GM18507 (cell line): ENCODE measurements at places on chromosomes 1 and 21.

DNA sequence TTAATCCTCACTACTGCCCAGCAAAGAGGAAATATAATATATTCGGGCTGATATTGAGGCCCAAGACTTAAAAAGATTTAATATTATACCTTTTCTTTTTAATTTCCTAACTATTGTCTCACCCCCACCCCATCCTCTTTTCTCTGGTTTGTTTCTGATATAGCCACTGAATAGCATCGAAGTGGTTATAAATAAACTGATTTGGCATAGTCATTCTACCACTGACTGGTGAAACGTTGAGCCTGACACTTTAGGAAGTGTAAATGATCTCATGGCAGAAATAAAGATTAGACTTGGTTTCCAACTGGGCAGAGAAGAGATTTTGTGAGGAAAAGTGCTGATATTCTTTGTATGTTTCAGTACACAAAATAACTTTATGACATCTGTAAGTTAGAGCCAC, 39.3 kb downstream of the DTL start:
- DNase-seq = no peak

- no peak for DNase-seq
These were observed 597.6 kb upstream of the PRMT6 start for GRCh38 chr1:106458866-106459265.

GRCh38 chr1:28144203-28145135, 32.0 kb downstream of the PTAFR start:
- DNase-seq = peak; percentile 47

DNA sequence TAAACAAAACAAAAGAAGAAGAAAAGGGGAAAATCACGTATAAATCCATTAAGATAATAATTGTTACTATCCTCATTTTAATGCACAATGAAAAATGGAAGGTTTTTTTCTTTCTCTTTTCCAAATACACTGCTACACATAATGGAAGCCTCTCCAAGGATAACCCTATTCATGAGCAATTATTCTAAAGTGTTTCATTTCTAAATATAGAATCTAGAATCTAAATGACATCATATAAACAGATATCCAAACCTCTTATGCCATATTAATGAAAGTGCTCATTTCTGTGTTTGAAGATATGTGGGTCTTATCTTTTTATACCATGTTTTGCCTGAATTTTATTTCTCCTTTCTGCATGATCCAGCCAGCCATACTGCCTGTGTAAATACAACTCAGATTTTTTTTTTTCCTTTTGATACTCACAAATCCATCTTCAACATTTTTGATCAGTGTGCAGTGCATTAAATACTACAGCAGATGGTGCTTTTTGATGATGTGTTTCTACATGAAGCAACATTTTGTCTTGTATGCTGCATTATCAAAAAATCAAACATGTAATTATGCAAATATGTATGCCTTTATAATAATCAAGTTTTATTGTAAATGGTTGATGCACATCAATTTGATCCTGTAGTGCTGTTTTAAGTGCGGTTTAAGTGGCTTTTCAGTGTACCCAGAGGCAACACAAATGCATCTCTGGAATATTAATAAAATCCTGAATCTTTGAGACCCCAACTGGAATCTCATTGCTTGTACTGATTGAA, 625.6 kb upstream of the PTBP2 start:
- no peak for DNase-seq

DNA sequence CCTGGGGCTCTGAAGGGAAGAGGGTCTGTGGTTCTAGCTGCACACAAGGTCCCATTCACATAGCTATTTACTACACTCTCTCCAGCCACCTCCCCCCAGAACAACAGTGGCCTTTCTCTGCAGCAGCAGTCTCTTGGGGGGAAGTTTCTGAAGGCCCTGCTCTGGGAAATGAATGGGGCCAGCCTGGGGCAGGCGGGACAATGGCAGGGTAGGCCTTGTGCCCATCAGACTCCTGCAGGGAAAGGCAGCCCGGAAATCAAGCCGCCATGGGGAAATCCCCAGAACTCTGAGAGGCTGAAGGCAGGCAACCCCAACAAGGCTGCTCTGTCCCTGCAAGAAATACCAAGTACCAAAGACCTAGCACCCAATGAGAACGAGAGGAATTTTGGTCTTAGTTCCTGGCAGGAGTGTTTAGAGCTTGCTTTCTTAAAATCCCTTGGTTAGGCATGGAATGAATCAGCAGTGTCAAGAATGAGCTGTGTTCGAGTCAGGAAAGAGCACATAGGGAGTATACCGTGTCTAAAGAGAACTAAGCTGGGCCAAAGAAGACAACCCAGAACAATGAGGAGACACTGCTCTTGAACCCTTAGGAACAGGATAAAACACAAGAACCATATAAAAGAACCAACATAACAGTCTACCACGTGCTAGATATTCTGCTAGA, 11.3 kb downstream of the ARHGEF11 start:
- DNase-seq = no peak

GRCh38 chr21:38467374-38467773, 30.9 kb downstream of the ERG start:
- DNase-seq = no peak

DNA sequence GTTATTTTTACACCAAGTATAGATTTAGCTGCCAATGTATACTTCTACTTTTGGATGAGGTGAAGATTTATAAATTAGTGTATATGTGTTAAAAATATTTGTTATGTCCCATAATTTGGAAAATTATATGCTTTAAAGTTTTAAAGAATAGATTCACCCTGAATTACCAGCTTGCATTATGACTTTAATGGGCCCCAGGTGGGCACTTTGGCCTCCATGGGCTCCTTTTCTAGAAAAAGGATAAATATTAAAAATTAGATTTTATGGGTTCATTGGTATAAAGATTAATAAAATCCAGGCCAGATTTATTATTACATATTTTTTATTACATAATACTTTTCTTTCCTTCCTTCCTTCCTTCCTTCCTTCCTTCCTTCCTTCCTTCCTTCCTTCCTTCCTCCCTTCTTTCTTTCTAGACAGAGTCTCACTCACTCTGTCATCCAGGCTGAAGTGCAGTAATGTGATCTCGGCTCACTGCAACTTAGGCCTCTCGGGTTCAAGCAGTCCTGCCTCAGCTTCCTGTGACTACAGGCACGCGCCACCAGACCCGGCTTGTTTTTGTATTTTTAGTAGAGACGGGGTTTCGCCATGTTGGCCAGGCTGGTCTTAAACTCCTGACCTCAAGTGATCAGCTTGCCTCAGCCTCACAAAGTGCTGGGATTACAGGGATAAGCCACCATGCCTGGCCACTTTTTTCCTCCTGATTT, 21.9 kb downstream of the KMO start:
- no peak for DNase-seq

DNA sequence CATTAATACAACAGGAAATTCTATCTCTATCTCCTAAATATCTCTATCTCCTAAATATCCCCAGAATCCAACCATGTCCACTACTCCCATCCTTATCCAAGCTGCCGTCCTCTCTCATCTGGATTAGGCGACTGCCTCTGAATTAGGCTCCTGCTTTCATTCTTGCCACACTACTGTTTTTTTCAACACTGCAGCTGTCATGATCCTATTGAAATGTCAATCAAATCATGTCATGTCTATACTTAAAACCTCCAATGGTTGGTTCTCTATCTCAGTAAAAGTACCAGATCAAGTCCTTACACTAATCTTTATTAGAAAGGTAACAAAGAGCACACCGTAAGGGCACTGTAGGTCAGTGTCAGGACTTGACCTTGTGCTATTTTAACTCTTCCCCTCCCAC, 82.0 kb upstream of the NFIA start:
- DNase-seq = no peak

DNA sequence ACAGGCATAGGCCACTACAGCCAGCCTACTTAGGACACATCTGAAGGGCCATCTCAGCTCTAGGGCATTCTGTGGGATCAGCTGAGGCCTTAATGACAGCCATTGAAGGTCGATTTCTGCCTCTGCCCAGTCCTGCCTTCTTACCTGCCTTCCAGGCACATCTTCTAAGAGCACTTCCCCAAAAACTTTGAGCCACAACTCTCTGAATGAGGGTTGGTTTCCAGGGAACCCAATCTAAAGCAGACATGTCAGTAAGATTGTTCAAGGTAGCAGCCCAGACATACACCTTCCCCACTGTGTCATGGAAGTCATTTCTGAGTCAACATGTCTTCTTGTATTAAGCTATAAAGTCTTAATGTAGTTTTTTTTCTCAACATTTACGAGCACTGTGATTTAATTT, 18.2 kb upstream of the SSBP3 start:
- DNase-seq = no peak

DNA sequence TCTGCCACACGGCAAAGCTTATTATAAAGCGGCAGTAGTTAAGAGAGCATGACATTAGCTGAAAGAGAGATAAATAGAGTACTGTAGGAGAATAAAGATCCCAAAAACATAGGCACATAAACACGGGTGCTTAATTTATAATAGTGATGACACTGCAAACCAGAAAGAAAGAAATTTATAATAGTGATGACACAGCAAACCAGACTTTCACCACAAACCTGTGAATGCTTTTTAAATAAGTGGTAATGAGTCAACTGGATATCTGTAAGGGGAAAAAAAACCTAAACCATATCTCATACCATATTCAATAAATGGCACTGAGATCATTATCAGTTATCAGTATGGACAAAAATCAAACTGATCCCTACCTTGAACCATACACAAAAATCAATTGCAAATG, 25.5 kb downstream of the USP1 start:
- DNase-seq = no peak

- DNase-seq = no peak
These were observed 40.7 kb upstream of the PRKACB start for GRCh38 chr1:84103197-84103992.

DNA sequence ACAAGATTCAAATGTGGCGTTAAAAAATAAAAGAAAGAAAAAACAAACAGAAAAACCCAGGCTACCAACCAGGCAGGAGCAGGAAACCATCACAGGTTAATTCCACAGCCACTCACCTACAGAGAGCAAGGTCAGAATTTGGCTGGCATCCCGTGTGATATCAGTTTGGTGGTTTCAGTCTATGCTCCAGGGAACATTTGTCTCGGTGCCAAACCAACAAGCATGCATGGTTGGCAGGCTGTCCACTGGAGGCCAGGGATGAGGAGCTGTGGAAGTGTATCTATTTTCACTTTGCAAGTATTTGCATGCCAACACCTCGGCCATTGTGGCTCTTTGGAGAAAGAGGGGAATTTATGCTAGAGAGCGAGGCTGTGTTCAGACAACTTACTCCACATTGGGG, 53.1 kb upstream of the PROX1 start:
- no peak for DNase-seq

DNA sequence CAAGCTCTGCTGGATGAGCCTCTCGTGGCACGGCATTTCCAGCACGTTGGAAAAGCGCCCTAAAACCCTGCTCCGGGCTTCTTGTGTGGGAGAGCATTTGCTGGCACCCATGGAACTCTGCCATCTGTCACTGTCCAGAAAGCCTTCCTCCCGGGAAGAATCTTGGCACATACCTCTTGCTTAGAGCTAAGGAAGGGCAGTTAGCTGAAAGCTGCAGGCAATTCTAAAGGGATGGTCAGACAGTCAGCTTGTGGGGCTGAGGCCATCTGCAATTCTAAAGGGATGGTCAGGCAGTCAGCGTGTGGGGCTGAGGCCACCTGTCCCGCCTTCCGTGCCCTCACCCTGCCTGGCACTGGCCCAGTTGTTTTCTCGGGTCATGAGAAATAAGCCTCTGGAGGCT, 139.0 kb upstream of the TMEM51 start:
- DNase-seq = no peak

- no peak for DNase-seq
These were observed 130.8 kb downstream of the HFM1 start for GRCh38 chr1:91273875-91274274.

DNA sequence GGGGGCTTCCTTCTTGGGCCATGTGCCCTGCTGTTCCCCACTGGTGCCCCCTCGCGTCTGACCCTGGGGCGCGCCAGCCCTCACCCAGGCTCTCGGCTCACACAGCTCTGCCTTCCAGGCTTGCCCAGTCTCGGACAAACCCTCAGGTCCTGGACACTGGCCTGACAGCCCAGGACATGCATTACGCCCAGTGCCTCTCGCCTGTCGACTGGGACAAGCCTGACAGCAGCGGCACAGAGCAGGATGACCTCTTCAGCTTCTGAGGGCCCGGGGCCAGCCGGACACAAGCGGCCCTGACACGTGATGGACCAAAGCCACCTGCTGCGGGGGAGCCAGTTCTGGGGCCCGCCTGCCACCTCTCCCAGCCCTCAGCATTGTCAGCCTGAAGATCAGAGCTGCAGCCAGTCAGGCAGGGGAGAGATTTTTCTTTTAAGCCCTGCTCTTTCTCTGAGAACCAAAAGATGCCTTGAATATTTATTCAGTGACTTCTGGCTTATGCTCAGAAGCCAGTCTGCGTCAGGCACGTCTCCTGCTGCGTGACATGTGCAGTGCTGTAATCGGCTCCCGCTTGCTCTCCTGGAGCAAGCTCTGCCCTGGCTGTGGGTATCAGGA, 23.4 kb downstream of the LDLRAP1 start:
- no peak for DNase-seq

DNA sequence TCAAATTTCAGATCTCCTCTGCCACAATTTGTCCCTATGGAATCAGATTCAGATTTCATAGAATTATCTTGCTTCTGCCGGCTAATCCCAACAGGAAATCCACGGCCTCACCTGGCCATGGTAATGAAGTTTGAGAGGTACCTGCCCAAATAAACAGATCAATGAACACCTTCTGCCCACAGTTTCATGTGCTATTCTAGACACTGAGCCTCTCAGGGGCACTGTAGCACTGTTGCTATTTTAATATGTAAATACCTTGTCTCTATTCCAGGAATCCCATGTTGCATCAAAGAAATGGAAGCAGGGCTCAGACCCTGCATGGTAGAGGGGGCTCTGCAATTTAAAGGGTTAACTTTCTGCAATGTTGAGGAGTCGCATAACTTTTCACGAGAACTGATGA, 593.1 kb downstream of the PTBP2 start:
- no peak for DNase-seq

GRCh38 chr1:210655511-210655910, 326.8 kb downstream of the HHAT start:
- no peak for DNase-seq

DNA sequence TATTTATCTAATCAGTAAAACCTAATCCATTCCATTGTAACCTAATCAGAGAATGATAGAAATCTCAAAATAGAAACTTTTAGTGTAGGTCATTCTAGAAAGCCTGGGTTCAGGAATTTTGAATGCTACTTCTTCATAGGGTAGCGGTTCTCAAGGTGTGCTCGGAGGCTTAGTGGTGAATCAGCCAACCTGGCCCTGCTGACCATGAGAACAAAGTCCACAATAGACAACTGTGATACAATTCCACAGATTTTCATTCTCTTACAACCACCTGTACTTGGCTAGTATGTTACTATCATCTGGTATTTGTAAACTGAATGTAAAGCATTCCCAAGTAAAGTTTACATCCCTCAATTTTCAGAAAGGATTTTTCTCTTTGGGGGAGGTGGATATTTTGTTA, 7.5 kb upstream of the PUM1 start:
- DNase-seq = no peak

GRCh38 chr1:244861683-244862082, 2.7 kb downstream of the HNRNPU start:
- no peak for DNase-seq

- DNase-seq = no peak
These were observed 2.9 kb upstream of the LRP8 start for GRCh38 chr1:53330819-53331218.

GRCh38 chr21:31110430-31110829, 72.2 kb upstream of the KRTAP19-8 start:
- DNase-seq = no peak

GRCh38 chr1:40841602-40842001, 20.6 kb downstream of the CITED4 start:
- no peak for DNase-seq

GRCh38 chr1:176609556-176610408, 146.8 kb downstream of the PAPPA2 start:
- DNase-seq = no peak

- DNase-seq = no peak
These were observed 85.3 kb downstream of the DISP3 start for GRCh38 chr1:11564237-11564636.
